ENCODE measurements at places on chromosomes 1 and 21.
A peak's percentile ranks its signal among the peaks of the same experiment; 100 is the strongest.

GRCh38 chr1:61352845-61353435 is 270.6 kb downstream of the NFIA start:
- DNase-seq = no peak

DNA sequence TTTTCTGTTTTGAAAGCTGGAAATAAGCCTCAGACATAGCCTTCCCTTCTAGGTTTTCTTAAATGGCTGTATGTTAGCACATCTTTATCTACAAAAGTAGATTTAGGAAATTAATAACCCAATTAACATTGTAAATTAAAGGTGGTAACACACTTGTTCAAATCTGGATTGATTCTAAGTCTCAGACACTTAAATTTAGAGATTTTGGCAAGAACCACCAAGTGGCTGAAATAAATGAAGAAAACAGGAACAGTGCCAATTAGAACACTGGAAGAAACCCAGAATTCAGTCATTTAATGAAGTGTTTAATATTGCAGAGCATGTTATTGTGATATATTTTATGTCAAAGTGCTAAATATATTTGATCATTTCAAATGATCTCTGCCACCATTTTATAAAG is 628.2 kb downstream of the USP25 start:
- DNase-seq = no peak

GRCh38 chr1:82052563-82052962 is 251.8 kb downstream of the ADGRL2 start:
- DNase-seq = no peak

DNA sequence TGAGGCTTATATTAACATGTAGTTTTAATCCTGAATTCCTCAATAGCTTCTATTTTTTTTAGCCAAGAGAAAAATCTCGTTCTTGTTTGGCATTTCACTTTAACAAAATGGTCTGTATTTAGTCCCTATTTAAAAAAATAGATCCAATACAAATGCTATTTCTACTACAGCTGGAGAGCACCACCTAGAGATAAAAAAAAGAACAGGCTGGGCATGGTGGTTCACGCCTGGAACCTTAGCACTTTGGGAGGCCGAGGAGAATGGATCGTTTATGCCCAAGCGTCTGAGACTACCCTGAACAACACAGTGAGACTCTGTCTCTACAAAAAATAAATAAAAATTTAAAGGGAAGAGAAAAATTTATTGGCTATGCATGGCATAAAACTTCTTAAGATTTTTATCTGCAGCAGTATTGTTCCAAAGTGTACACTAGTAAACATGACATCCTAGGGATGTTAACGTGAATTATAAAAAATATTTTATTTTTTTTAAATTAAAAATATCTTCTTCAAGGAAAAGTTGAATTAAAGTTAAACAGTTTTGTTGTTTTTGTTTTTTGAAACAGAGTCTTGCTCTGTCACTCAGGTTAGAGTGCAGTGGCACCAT is 4.4 kb downstream of the ST7L start:
- DNase-seq = no peak

DNA sequence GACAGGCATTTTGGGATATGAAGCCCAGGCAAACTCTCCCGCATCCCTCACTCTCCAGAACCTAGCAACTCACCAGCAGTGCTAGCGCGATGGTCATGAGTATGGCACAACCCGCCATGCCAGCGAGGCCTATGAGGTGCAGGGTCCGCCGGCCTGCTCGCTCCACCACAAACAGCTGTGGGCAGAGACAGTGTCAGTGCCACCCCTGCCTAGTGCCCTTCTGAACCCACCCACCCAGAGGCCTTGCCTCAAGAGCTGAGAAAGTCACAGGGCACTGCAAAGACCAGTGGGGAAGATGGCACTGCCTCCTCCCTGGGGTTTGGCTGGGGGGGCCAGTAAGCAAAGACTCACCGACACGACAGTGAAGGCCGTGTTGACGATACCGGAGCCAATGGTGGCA is 29.8 kb downstream of the SLC2A1 start:
- DNase-seq = no peak

- DNase-seq = peak; percentile 1
Measured at GRCh38 chr1:213884942-213885341, 102.8 kb upstream of the PROX1 start.

DNA sequence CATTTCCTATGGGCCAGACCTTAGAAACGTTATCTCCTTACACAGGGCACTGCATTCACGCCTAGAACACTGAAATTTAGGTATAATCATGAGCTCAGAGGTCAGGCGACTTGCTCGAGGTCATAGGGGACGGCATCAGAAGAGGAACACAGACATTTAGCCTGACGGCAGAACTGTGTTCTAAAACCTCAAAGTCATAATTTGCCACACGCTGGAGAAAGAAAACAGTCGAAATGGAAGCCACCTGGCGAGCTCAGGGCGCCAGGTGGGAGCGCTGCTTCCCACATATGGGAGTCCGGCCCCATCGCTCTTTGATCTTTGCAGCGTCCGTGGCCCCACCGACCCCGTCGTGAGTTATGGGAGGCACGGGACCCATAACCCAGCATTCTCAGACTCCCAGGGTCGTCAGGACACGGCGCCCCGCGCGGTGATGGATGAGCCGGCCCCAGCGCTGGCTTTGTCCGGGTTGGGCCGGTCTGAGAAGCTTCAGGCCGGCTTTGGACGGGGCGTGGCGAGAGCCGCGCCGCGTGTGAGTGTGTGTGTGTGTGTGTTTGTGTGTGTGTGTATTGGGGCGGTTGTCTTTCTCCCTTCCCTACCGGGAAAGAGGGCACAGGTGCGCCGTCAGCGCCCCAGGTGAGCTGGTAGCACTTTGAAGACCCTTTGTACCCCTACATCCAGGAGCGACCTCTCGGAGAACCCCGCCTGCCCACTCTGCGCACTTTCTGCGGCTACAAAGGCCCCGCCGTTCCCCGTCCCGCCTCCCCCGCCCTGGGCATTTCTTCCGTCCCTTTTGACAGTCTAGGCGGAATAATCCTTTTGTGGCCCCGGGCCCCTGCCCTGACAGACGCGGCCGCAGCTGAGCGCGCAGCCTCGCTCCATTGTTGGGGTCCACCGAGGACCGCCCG is 861 bp upstream of the DRAXIN start:
- DNase-seq = no peak

GRCh38 chr1:86478416-86479156 is 9.9 kb downstream of the CLCA1 start:
- DNase-seq = no peak

DNA sequence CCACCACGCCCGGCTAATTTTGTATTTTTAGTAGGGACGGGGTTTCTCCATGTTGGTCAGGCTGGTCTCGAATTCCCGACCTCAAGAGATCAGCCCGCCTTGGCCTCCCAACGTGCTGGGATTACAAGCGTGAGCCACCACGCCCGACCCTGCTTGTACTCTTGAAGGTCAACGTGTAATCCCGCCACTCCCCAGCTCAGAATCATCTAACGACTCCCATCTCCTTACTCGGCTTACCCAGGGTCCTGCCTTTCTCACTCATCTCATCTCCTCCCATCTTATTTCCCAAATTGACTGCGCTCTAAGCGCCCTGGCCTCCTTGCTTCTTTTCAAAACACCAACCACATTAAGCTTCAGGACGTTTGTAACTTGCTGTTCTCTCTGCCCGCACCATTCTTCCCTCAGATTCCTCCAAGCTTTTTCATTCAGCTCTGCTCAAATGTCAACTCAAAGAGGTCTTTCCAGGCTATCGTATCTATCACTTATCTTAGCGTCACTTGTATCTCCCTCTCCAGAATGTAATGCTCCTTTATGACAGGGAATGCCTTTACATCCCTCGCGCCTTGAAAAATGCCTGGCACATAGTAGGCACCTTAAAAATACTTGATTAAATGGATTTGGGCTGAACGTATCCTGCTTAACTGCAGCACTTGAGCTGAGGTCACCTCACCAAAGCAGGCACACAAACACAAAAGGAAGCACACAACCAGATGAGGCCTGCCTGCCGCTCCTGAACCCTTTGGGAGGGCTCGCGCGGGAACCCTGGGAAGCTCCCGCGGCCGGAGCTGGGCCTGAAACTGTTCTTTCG is 1.4 kb upstream of the USP1 start:
- no peak for DNase-seq

DNA sequence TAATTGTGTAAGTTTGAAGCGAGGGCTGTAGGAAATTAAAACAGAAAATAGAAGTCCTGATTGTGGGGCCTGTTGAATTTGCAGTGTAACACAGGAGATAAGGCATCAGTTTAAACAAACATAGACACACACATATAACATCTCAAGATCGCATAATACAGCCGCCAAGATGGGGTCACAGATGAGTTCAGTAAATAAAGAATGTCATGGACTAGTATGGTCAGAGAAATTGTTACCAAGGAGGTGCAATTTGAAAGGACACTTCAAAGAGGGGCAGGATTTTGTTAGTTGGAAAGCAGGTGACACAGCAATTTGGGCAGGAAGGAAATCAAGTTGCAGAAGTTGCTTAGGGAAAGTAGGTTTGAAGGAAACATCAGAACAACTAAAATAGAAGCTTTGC is 450.0 kb downstream of the USP25 start:
- DNase-seq = no peak

GRCh38 chr1:147913362-147913942 is 10.9 kb downstream of the GJA8 start:
- DNase-seq = no peak

GRCh38 chr1:177432897-177433296 is 262.1 kb downstream of the BRINP2 start:
- no peak for DNase-seq

DNA sequence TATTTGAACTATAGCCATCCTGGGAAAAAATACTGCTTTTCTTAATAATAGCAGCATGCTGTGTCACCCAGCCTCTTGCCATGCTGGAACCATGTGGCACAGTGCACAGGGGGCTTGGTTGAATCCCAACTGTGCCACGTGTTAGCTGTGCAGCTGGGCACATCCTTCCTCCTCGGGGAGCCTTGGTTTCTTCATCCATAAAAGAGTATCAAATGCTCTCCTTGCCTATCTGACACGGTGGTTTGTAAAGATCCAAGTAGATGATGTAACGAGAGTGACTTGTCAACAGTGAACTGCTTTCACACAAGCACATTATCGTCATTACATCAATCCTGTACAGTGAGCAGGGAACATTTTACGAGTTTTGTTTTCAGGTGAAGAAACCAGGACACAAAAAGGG is 24.4 kb downstream of the VASH2 start:
- DNase-seq = no peak

GRCh38 chr1:10776190-10776905 is 20.1 kb downstream of the CASZ1 start:
- no peak for DNase-seq
